ENCODE measurements at places on chromosomes 4 and X.

DNA sequence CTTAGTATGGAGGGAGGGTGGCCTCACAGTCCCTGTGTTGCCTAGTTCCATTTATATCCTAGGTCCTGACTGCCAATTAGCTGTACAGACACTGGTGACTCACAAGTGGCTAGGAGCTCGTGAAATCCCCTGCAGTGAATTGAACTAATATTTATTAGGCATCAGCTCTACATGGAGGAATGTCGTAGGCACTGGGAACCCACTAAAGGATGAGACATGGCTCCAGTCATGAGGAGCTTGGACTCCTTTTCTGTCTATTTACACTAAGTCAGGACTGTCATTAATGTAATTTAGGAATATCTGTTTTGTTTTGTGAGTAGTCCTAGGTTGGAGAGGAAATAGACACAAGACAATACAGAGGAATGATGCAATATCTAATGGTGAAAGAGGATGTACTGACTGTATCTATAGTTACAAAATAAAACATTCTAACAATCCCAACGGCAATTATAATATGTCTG is 67.7 kb downstream of the MID1IP1 start:
- DNase-seq = peak; percentile 42

DNA sequence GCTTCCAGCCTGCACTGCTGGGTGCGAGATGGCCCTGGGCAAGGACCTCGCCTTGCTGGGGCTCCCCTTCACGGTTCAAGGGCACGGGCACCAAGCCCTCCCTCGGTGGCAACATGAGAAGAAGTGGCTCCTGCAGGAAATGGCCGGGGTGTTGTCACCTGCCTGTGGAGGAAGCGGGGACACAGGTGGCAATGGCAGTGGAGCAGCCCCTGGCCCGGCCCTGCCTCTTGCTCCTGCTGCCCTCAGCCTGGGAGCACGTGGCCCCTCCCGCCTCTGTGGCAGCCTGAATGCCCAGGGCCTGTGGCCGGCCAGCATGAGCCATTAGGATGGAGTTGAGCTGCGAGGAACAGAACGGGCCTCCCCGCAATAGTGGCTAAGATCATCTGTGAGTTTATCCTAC is 16.8 kb downstream of the ABCD1 start:
- no peak for DNase-seq

GRCh38 chrX:131741103-131741581 is 197.3 kb downstream of the OR13H1 start:
- peak; percentile 95 for DNase-seq

- DNase-seq = no peak
Measured at GRCh38 chr4:55758066-55758465, 61.5 kb upstream of the EXOC1L start.

- DNase-seq = no peak
Measured at GRCh38 chrX:19688426-19688825, 173.1 kb upstream of the MAP3K15 start.

DNA sequence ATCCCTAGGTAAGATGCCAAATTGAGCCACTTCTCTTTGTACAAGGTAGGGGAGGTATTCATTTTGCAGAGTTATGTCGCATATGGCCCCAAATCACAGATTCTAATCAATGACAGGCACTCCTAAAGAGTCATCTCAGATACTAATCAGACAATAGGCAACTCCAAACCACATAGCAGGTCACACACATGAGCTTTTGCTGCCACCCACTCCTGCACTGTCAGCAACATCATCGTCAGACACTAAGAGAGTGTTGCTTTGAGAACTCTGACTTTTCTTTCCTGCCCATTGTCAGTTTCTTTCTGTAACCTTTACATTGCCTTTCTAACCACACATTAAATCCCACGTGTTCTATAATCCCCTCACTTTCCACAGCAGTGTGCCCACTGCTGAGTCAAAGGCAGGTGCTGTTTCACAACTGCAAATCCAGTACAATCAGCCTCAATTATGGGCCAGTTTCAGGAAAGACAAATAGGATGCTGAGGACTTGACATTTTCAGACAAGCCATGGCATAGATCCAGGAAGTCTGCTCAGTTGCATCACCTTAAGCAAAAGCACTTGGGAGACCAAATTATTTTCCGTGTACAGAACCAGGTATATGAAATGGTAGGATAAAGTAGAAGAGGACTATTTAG is 23.5 kb downstream of the TMEM31 start:
- no peak for DNase-seq

GRCh38 chr4:85937507-85937906 is 422.3 kb downstream of the MAPK10 start:
- no peak for DNase-seq

GRCh38 chr4:138439143-138439581 is 197.0 kb upstream of the SLC7A11 start:
- DNase-seq = no peak

- DNase-seq = peak; percentile 70
Measured at GRCh38 chr4:182212211-182212761, 30.9 kb upstream of the TENM3 start.

DNA sequence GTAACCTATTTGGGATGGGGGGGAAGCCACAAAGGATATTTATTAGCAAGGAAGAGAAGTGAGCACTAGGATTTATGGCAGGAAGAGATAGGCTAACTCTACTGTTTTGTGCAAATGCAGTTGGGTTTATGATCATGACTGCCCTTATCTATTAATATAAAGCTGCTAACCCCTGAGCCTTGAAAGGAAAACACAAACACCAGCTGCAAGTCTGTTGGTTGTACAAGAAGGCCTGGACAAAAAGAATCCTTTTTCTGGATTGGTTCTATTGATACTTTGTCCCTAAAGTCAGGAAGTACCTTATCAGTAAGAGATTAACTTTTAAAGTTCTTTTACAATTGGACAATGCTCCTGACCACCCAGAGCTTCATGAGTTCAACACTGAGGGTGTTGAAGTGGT is 188.8 kb downstream of the LRBA start:
- no peak for DNase-seq

- no peak for DNase-seq
Measured at GRCh38 chrX:98203800-98204199, 1320.1 kb downstream of the RPA4 start.

DNA sequence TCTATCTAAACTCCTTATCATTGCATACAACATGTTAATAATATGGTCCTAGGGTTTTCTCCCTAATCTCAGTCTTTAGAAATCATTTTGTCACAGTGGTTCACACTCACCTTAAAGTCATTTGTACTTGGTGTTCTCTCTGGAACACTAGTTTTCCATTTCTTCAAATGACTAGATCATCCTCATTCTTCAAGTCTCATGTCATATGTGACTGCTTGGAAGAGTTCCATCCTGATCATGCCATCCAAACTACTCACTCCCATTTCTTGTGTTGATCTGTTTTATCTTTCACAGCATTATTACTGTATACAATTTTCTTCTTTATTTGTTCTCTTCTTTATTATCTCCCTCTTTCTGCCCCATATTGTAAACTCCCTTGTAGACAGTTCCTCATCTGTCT is 66.5 kb downstream of the HTR2C start:
- DNase-seq = no peak

GRCh38 chr4:23225564-23225963 is 532.8 kb downstream of the GBA3 start:
- DNase-seq = no peak

GRCh38 chrX:42954880-42955279 is 176.9 kb upstream of the PPP1R2C start:
- DNase-seq = no peak

DNA sequence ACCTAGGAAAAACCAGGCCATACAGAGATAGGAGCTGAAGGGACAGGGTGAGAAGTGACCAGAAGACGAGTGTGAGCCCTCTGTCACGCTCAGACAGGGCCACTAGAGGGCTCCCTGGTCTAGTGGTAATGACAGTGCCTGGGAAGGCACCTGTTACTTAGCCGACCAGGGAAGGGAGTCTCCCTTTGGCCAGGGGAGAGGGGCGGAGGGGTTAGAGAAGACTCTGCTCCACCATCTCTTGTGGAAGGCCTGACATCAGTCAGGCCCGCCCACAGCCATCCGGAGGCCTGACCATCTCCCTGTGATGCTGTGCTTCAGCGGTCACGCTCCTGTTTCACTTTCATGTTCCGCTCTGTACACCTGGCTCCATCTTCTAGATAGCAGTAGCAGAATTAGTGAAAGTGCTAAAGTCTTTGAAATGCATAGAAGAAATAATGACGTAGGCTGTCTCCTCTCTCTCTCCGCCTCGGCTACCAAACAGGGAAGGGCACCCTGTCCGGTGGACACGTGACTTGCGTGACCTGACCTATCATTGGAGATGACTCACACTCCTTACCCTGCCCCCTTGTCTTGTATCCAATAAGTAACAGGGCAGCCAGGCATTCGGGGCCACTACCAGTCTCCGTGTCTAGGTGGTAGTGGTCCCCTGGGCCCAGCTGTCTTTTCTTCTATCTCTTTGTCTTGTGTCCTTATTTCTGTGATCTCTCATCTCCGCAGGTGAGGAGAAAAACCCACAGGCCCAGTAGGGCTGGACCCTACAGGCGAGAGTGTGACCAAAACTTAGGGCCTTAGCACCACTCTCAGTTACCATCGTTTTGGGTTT is 26.7 kb downstream of the HTT-AS start:
- peak; percentile 64 for DNase-seq

- DNase-seq = no peak
Measured at GRCh38 chr4:146029147-146029546, 90.5 kb upstream of the ZNF827 start.

DNA sequence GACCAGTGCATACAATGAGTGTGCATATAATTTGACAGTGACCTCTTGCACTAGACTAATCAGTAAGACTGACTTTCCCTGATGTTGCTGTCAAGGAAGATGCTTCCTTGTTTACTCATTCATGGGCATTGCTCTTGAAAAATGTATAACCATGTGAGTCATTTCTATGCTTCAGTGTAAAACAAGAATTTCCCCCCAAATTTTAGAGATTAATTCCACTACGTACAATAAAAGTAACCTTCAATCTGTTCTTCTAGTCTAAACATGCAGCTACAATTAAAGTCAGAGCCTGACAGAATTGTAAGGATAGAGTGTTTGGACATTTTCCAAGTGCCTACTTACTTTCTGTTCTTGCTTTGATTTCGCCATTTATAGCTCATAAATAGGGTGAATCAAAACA is 935.7 kb downstream of the RAPGEF2 start:
- DNase-seq = no peak

Data from muscle of leg (tissue), 16 donors.